ENCODE measurements at places on chromosomes 7 and 10. TPM values are rescaled to one million over a fixed set of nuclear protein-coding genes. Genes with fewer than 3 reads are reported as not detected.
A peak's percentile ranks its signal among the peaks of the same experiment; 100 is the strongest.

EGR2 gene
- 23.6 TPM for total RNA-seq

EXOC6 gene
- 6.2 TPM for total RNA-seq

SCIN gene
- 6.6 TPM for total RNA-seq

FAM25A gene
- 717 TPM for total RNA-seq

CUBN gene
- 1.8 TPM for total RNA-seq

ITGA8 gene
- 2.2 TPM for total RNA-seq

CLDN12 gene
- 12.8 TPM for total RNA-seq

DOCK1 gene
- 108 TPM for total RNA-seq

RP9 gene
- 6.4 TPM for total RNA-seq

UNCX gene
- not detected for total RNA-seq

RTKN2 gene
- total RNA-seq, result 0.88 TPM

GRCh38 chr10:131653554-131654470, 247.0 kb upstream of the PPP2R2D start:
- no peak for DNase-seq

DNA sequence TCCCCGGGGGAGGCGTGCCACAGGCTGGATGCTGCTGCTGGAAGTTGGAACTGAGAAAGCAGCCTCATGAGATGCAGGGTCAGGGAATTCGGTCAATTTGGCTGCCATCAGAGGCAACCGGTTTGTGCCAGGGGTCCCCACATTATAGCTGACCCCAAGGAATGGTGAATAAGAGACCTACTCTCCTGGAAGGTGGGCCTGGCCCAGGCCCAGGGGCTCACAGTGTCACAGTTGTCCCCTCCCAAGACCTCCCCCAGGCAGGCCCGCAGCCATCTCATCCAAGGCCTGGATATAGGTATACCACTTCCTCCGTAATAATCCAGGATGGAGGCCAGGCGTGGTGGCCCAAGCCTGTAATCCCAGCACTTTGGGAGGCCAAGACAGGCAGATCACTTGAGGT, 114.6 kb downstream of the NPTX2 start:
- DNase-seq, result no peak

GRCh38 chr7:110283056-110283455, 807.9 kb upstream of the LRRN3 start:
- DNase-seq, result no peak

- peak; percentile 85 for DNase-seq
Measured at GRCh38 chr7:51123322-51124019, 193.1 kb downstream of the COBL start.

- no peak for DNase-seq
Measured at GRCh38 chr10:22308390-22308789, 7.8 kb upstream of the COMMD3 start.

- peak; percentile 48 for DNase-seq
Measured at GRCh38 chr7:55964261-55965099, at the start of gene NIPSNAP2. TSS of gene NIPSNAP2 (plus strand) at chr7:55964585. CDS start at chr7:55964610, 25 bp downstream.

GRCh38 chr10:115355162-115355760, 262.1 kb downstream of the ATRNL1 start:
- no peak for DNase-seq

GRCh38 chr10:50613150-50613549, 10.6 kb downstream of the SGMS1 start:
- no peak for DNase-seq

DNA sequence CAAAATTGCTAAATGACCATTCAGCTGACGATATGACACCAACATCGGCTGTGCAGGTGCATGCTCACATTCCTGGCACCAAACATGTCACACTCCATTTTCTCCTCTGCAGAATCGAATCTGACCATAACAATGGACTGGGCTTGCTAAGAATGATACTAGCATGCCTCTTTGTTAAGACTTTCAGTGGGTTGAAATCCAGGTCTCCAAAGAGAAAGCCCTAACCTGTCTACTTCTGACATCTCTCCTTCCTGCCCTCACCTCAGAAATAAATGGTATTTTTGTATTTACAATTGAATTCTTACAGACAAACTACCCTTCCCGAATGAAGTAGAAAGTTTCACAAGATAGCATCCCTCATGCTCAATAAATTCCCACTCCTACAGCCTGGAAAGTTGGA, 373.9 kb downstream of the KCNMA1 start:
- no peak for DNase-seq

GRCh38 chr10:9901971-9902370, 1115.7 kb upstream of the CELF2 start:
- DNase-seq, result no peak

DNA sequence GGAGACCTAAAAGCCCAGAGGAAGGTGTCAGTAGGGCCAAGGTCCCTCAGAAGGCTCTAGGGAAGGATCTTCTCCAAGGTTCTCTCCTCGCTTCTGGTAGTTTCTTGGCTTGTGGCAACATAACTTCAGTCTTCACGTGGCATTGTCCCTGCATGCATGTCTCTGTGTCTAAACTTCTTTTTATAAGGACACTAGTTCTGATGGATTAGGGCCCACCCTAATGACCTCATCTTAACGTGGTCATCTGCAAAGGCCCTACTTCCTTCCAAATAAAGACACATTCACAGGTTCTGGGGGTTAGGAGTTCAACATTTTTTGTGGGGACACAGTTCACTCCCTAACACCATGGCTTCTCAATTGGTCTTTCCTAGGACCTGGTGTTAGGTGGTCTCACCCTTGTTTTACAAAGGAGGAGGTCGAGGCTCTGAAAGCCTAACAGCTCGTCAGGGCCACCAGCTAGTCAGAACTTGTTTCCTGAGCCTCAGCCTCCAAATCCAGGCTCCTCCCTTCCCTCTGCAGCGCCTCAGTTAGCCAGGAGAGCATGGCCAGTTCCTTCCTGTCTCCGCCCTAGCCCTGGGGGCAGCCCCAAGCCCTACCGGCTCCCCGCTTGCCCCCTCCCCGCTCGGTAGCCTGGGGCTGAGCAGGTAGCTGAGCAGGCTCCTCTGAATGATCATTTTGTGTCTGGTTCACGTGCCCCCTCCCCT, 109.7 kb upstream of the PPIF start:
- DNase-seq, result no peak

DNA sequence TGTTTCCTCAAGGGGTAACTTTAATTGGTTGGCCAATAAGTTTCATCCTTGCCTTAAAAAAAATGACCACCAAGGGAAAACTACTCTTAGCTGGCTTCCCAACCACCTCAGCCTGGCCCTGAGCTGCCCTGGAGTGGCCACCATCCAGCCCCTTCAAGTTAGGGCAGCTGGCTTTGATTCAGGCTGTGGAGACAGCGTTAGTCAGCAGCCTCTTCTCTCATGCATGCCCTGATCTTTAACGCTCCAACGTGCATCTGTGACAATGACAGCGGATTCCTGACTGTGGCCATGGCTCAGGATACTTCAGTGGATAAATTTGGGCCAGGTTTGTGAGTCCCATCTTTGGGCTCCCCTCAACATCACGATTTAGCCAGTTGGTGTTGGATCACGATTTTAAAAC, 111.6 kb downstream of the RBM20 start:
- no peak for DNase-seq

GRCh38 chr10:102113261-102113955, 6.8 kb downstream of the LDB1 start:
- peak; percentile 59 for DNase-seq

GRCh38 chr10:101089520-101090299, 27.9 kb downstream of the KAZALD1 start:
- no peak for DNase-seq

DNA sequence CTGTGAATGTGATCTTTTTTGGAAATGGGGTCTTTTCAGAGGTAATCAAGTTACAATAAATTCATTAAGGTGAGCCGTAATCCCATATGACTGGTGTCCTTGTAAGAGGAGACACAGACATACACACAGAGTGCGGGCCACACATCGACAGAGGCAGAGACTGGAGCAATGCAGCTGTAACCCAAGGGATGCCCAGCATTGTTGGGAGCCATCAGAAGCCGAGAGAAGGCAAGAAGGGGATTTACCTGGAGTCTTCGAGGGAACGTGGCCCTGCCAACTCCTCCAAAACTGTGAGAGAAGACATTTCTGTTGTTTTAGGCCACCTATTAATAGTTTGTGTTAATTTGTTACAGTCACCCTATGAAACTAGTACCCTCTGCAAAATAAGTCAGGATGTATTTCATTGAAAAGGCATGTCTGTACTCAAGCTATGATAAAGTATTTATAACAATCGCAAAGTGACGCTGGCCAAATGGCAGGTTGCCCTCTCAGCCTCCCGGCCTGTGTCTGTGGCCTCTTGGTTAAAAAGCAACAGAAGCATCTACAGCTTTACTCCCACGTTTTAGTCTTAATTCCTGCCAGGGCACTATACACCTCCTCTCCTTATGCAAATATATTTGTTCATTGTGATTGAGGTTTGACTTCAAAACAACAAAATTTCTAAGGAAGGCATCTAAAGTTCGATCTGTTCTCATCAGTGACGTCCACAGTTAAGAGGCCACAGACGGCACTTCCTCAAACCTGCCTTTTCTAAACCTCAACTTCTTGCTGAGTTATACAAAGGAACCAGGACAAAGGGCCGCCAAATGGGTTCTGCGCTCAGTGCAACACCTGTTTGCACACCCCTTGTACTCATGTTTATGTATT, 46.8 kb downstream of the HIPK2 start:
- peak; percentile 83 for DNase-seq

DNA sequence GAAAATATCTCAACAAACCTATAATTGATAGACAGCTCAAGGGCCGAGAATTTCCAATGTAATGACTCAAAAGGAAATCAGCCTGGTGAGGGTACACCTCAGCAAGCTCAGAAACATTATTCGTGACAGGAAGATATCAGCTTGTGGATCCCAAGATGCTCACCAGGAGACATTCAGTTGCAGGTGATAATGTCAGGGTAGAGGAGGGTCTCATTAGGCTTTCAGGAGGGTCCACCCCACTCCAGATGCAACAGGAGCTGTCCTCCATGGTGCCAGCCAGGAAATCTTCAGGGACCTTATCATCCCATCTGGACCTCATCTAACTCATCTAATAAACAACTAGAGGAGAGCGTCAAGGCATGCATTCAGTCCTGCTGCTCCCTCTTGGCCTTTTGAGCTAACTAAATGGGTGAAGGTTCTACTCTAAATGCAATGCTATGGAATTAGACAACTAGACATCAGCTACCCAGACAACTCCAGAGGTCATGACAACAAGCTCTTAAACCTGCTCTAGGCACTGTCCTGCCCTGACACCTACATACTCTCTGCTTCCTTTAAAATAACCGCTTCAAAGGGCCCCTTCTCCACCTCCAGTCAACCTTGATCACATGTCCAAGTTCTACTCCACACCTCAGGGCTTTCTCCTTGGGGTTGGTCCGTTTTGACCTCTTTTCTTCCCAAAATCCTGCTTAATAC, 4.3 kb upstream of the GIMAP5 start:
- no peak for DNase-seq

DNA sequence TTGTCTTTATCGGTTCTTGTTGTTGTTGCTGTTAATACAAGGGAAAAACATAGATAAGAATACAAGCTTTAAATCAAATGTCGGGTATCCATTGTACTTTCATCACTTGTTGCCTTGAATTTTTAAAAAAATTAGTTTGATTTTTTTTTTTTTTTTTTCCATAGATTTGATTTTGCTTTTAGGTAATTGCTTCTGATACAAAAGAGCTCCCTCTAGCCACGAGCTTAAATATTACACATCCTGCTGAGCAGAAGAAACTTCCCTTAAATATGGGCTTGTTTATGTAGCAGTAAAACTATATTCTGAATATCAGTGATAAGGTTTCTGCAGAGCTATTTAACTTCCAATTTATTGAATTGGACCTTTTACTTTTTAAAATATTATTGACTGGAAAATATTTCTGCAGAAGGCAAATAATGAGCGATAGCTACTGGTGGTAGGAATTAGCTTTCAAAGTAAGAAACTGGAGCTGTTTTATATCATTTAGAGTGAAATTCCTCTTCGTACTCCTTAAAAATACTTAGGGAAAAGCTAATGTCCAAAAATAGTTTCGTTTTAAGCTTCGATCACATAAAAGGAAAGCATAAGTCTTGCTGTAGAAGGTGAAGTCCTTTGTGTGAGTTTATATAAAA, 216.9 kb downstream of the POLR1F start:
- DNase-seq, result no peak

GRCh38 chr7:143205560-143206293, 16.1 kb upstream of the TAS2R40 start:
- DNase-seq, result no peak

- DNase-seq, result peak; percentile 82
Measured at GRCh38 chr10:26696786-26697162, 727 bp upstream of the PDSS1 start.

- no peak for DNase-seq
Measured at GRCh38 chr7:43686991-43687390, 42.3 kb downstream of the COA1 start.

DNA sequence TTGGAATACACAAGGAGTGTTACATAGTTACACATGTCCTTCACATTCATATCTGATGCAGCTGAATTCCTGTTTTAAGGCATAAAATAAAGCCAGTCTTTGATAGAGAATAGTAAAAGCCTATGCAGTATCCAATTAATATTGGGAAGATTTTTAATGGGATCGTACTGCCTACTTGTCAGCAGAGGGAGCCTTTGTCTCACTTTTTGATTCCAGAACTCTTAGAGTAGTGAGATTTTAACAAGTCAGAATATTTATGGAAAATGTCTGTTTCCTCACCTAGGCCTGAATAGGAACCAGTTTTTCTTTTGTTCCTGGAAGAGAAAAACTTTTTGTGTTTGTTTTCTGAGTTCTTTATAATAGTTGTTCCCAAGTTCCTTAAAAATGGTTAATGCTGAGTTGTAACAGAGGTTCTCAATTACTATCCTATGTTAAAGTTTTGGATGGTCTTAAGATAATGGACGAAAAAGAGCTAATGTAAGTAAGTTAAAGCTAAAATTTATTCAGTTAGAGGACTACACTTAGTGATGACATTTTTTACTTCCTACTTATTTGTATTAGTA, 114.0 kb downstream of the BBS9 start:
- no peak for DNase-seq

All from lower leg skin (tissue), 4 donors.